Large intestine (tissue), 12 donors: ENCODE measurements at places on chromosomes 11 and 22. TPM values are rescaled to one million over a fixed set of nuclear protein-coding genes. Genes with fewer than 3 reads are reported as not detected.
A peak's percentile ranks its signal among the peaks of the same experiment; 100 is the strongest.

DNA sequence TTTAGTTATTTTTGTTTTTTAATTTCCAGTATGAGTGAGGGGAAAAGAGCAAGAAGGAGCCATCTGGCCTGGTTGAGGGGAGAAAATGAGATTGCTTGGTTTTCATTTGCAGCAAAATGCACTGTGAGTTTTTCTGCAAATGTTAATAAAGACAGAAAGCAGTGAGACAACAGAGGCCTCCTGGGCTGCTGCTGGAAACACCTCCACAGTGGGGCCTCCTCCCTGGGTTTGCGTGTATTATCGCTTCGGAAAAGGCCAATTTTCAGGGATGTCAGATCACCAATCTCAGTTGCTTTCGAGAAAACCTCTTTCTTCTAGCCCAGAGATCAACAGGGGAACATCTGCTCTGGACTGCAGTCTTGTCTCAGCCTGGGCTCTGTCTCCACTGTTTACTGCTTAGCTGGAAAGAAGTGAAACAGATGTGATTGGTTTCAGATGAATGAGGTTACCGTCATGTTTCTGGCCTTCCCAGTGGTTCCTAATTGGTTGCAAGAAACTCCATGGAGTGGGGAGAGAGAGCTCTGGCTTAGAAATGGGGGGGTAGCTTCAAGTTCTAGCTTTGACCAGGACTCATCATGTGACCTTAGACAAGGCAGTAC, 17.3 kb downstream of the TSPAN18 start:
- DNase-seq, result peak; percentile 40

Gene GUCY1A2
- polyA plus RNA-seq, result 4.0 TPM

DNA sequence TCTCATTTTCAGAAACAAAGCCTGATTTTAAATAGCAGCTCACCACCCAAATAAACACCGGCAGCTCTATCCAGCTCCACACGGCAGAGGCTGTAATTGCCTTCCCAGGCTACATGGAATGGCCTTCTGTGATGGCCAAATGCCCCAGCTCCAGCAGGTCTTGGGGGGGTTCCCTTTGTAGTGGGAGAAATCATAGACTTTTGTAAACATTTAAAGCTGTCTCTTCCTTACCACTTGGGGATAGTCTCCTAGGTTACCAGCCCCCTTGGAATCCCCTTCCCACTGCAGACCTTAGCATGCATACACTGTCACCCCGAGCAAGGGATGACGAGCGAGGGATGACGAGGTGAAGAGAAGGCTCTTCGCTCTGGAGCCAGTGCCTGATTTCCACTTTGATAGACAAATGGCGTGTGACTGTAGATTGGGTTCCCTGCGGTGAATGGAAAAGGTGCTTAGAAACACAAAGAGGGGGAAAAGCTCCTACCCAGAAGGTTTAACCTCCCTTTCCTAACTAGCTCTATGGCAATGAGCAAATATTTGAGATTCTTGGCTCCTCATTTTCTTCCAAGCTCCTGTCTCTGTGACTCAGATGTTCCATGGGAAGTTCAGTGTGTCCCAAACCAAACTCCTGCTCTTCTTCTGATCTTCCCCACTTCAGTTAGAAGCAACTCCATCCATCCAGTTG, 108.0 kb upstream of the CADM1 start:
- no peak for DNase-seq

DNA sequence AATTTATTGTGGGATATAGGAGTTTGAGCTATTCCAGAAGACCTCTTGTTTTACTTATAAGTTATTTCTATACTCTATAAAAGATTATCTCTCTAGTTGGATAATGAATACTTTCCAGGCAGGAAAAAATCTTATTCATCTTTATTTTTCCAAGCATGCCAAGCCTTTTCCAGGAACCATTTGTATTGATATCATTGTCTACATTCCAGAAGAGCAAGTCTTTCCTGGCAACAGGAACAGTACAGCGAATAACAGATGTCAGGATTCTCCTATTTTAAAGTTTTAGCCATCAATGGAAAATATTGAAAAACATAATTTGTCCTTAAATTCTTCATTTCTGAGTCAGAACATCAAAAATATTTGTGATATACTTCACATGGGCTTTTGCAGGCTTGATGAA, 5.2 kb upstream of the NXPE1 start:
- no peak for DNase-seq

- no peak for DNase-seq
These were observed 868 bp upstream of the SYCE3 start for GRCh38 chr22:50563413-50564160.
